Endothelial cell (in vitro differentiated cells): ENCODE measurements at places on chromosomes 2 and 18.
A peak's percentile ranks its signal among the peaks of the same experiment; 100 is the strongest.

DNA sequence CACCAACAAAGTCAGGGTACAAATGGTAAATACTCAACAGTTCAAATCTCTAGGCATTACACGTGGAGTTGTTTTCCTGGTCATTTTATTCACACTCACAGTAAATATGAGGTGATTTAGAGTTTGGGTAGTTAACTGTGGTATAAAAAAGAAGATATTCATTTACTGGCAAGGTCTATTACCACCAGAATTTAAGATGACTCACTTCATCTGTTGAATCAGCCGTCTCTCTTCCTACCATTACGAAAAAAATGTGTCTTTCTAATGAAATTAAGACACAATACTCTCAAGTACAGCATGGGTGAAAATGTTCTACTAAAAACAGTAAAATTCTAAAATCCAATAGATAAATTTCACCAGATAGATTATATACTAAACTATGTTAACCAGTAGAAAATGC lies 21.0 kb upstream of the GPR75 start:
- peaks cover 48% of the 10 kb centered on the region for H3K36me3 ChIP-seq
- H3K27ac ChIP-seq, result no peak overlapping the region
- no peak for DNase-seq
- no peaks in the 10 kb centered on the region for H3K27me3 ChIP-seq

GRCh38 chr18:29439398-29439797 lies 1262.5 kb upstream of the CDH2 start:
- no peaks in the 10 kb centered on the region for H3K27me3 ChIP-seq
- DNase-seq, result no peak
- H3K36me3 ChIP-seq, result no peaks in the 10 kb centered on the region
- H3K4me3 ChIP-seq, result no peak overlapping the region
- no peaks in the 10 kb centered on the region for H3K4me1 ChIP-seq

DNA sequence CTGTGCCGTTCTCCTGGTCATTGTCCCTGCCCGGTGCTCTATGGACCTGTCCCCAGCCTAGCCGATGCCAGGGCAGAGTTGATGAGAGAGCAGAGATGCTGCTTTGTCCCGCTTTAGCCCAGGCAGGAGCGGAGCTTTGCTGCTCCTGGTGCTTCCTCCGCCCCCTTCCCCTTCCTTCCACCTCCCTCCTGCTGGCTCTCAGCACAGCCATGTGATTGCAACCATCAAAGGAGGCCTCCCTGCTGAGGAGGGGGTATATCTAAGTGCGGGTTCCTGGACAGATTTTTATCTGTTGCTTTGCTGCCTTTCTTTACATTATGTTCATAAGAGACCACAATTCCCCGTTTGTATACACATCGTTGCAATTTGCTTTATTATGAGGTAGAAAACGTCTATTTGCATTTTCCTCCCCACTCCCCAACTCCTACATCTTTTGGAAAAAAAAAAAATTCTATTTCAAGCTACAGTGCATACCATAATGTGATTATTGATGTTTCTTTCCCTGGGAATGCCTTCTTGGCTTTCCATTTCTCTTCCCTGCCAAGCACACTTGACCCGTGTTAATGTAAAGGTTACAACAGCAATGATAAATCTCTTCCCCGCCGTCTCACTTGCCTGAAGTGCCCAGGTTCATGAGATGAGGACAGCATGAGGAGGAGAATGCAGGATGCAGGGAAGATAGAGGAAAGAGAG lies 25.4 kb downstream of the ALPK2 start:
- no peak overlapping the region for H3K4me3 ChIP-seq
- no peaks in the 10 kb centered on the region for H3K36me3 ChIP-seq
- H3K27me3 ChIP-seq, result no peaks in the 10 kb centered on the region

DNA sequence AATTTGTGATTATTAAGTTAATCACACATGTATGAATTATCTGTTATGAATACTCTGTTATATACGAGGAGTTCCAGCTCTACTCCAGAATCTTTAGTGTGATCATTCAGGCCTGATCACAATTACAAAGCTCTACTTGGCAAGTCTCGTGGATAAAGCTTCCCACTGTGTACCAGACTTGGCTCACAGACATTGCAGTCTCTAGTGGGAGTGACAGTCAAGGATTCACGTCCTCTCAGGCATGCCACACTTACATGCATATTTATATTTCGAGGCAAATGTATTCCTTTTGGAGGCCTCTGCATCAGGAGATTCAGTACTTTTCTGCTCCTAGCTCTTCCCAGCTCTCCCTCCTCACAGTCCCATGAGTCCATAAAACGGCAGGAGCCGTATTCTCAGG lies 403.4 kb upstream of the CDH7 start:
- no peaks in the 10 kb centered on the region for H3K27me3 ChIP-seq
- no peaks in the 10 kb centered on the region for H3K4me1 ChIP-seq
- DNase-seq, result no peak
- no peak overlapping the region for H3K4me3 ChIP-seq
- no peaks in the 10 kb centered on the region for H3K36me3 ChIP-seq

- no peaks in the 10 kb centered on the region for H3K27me3 ChIP-seq
- H3K4me1 ChIP-seq, result no peaks in the 10 kb centered on the region
- no peak overlapping the region for H3K4me3 ChIP-seq
- no peak for DNase-seq
Observed at GRCh38 chr18:40011201-40011600, 1943.8 kb upstream of the PIK3C3 start.

GRCh38 chr2:83143946-83144345 lies 1315.1 kb downstream of the SUCLG1 start:
- no peaks in the 10 kb centered on the region for H3K36me3 ChIP-seq
- no peak overlapping the region for H3K27ac ChIP-seq
- no peak for DNase-seq
- no peak overlapping the region for H3K4me3 ChIP-seq
- no peaks in the 10 kb centered on the region for H3K4me1 ChIP-seq

GRCh38 chr2:211611061-211611518 lies 927.5 kb downstream of the ERBB4 start:
- no peaks in the 10 kb centered on the region for H3K27me3 ChIP-seq
- no peak for DNase-seq
- no peak overlapping the region for H3K4me3 ChIP-seq
- no peak overlapping the region for H3K27ac ChIP-seq
- H3K4me1 ChIP-seq, result no peaks in the 10 kb centered on the region
- no peaks in the 10 kb centered on the region for H3K36me3 ChIP-seq

- H3K27ac ChIP-seq, result no peak overlapping the region
- DNase-seq, result no peak
- no peaks in the 10 kb centered on the region for H3K36me3 ChIP-seq
- no peak overlapping the region for H3K4me3 ChIP-seq
Observed at GRCh38 chr2:197870137-197870536, 65.7 kb downstream of the PLCL1 start.

DNA sequence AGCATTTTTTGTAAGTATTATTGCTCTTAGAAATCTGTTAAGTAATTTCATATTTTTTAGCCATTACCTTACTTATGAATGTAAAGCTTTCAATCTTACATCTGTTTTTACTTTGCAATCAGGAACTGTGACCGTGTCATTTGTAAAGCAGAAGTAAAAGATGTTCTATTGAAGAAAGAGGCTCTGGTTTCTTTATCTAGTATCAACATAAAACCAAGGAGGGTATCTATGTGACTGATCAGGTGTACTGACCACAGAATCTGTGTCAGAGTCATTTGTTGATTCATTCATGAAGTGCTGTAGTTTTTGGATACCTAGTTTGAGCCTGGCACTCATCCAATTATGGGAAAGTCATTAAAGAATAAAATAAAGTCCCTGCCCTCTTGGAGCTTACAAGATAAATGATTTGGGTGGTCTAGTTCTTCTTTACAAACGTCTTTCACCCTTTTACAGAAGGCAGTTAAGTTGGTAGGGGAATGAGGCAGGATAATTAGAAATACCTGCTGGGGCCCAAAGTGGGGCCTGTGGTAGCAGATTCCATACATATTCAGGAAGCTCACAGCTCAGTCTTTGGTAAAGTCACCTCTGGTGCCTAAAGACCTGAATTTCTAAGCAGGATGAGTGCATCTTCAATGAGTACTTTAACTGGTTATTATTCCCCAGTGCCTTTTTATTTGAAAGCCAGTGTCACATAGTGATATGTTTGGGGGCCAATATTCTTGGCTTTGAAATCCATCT lies 260.6 kb upstream of the NT5C1B start:
- H3K36me3 ChIP-seq, result no peaks in the 10 kb centered on the region
- DNase-seq, result no peak
- H3K27me3 ChIP-seq, result no peaks in the 10 kb centered on the region
- H3K4me3 ChIP-seq, result no peak overlapping the region

DNA sequence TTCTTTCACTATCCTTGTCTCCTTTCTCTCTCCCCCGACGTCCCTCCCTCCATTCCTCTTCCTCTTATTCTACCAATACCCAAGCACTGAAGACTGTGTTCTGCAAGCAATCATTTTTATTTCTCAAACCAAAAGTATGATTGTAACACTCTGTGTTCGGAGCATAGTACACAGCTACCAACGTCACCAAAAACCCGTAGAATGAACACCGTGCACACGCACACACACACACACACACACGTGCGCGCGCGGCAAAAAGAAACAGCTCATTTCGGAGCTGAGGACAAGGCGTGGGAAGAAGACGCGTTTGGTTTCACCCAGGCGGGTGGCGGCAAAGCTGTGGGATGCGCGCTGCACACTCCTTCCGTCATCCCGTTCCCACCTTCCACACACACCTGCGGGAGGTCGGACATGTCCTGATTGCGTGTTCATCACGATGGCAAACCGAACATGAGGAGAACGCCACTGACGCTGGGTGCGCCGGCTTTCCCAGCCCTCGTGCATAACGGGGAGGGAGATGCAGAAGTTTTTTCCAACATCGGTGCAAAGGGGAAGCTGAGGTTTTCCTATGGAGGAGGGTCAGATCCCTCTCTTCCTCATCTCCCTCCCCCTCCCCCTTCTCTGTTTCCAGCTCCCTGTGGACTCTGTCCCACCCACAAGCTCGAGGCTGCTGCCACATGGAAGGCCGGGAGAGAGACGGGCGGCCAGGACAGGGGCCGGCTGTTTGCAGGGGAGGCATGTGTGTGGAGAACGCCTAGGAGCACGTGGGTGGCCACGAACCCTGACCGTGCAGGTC lies 20.4 kb downstream of the MBP start:
- H3K4me3 ChIP-seq, result peak overlapping the region; percentile 72
- H3K4me1 ChIP-seq, result peaks cover 55% of the 10 kb centered on the region
- peaks cover 21% of the 10 kb centered on the region for H3K27me3 ChIP-seq
- no peak for DNase-seq

GRCh38 chr2:98731894-98732349 lies 990 bp upstream of the MGAT4A start:
- peak overlapping the region; percentile 91 for H3K4me3 ChIP-seq
- H3K27me3 ChIP-seq, result peaks cover 3% of the 10 kb centered on the region
- no peak overlapping the region for H3K27ac ChIP-seq
- peaks cover 8% of the 10 kb centered on the region for H3K4me1 ChIP-seq

DNA sequence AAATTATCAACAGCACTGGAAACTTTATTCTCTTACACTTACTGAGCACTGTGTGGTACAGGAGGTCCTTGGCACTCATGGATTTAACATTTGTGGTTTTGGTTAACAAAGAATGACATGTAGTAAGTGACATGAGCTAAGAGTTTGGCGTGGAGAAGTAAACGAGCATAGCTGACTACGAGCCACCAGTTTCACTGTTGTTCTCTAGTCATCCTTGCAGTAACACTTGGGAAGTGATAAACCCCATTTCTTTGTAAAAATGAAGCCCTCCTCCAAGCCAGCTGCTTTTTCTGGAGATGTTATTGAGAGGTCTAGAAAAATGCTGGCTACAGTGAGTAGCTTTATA lies 32.7 kb downstream of the QPCT start:
- no peaks in the 10 kb centered on the region for H3K27me3 ChIP-seq
- no peak for DNase-seq
- H3K4me1 ChIP-seq, result no peaks in the 10 kb centered on the region

GRCh38 chr18:45589356-45590035 lies 25.8 kb upstream of the SLC14A2 start:
- H3K27me3 ChIP-seq, result no peaks in the 10 kb centered on the region
- H3K4me1 ChIP-seq, result no peaks in the 10 kb centered on the region
- no peaks in the 10 kb centered on the region for H3K36me3 ChIP-seq
- H3K27ac ChIP-seq, result no peak overlapping the region

- H3K36me3 ChIP-seq, result peaks cover 24% of the 10 kb centered on the region
- H3K4me1 ChIP-seq, result peaks cover 4% of the 10 kb centered on the region
- no peak overlapping the region for H3K27ac ChIP-seq
- peaks cover 1% of the 10 kb centered on the region for H3K27me3 ChIP-seq
- no peak for DNase-seq
Observed at GRCh38 chr2:9336576-9337314, 86.6 kb downstream of the ITGB1BP1 start.

DNA sequence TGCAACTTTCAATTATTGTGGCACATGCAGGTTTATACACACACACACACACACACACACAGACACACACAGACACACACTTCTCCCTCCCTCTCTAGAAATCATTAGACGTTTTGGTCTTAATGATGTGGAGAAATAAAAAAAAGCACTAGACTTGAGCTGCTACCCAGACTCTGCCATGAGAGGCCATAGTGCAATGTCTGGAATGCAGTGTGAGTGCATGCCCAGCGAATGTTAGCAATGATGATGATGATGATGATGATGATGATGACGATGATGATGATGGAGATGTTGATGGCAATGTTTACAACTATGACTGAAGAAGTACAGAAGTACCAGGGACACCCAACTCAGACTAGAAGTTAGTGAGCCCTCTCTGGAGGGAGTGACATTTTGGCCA lies 23.8 kb upstream of the KLHL29 start:
- no peak overlapping the region for H3K4me3 ChIP-seq
- no peak overlapping the region for H3K27ac ChIP-seq
- H3K27me3 ChIP-seq, result peaks cover 5% of the 10 kb centered on the region
- no peaks in the 10 kb centered on the region for H3K36me3 ChIP-seq
- DNase-seq, result no peak

- DNase-seq, result no peak
- peaks cover 8% of the 10 kb centered on the region for H3K4me1 ChIP-seq
- peaks cover 4% of the 10 kb centered on the region for H3K27me3 ChIP-seq
- no peak overlapping the region for H3K27ac ChIP-seq
- no peak overlapping the region for H3K4me3 ChIP-seq
Observed at GRCh38 chr2:20054931-20055330, 3.5 kb upstream of the LAPTM4A start.

DNA sequence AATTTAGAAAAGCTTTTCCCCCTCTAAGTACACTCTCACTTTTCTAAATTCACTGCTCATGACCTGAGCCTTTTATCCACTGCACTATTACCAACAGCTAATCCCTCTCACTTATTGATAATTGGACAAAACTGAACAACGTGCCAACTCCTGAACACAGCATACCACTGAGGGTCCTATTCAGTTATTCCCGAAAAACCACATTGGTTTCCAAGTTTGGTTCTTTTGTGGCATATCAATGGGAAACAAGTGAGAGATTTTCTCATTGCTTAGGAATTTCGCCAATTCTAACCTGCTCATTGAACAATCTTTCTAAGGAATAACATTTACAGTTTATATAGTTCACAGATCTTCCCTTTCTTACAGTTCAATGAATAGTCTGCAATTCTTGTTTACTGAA lies 977.4 kb downstream of the TMEM182 start:
- H3K4me3 ChIP-seq, result no peak overlapping the region
- peaks cover under 1% of the 10 kb centered on the region for H3K27me3 ChIP-seq
- DNase-seq, result no peak
- H3K4me1 ChIP-seq, result no peaks in the 10 kb centered on the region
- H3K36me3 ChIP-seq, result no peaks in the 10 kb centered on the region

GRCh38 chr2:15763822-15764682 lies 172.4 kb downstream of the DDX1 start:
- no peak for DNase-seq
- no peak overlapping the region for H3K4me3 ChIP-seq
- H3K36me3 ChIP-seq, result no peaks in the 10 kb centered on the region
- peaks cover 13% of the 10 kb centered on the region for H3K4me1 ChIP-seq
